ENCODE measurements at places on chromosomes 11 and 22. TPM values are rescaled to one million over a fixed set of nuclear protein-coding genes. Genes with fewer than 3 reads are reported as not detected.

- no peak for DNase-seq
Observed at GRCh38 chr11:80532633-80533232, 1091.9 kb upstream of the TENM4 start.

The CDC42EP1 gene
- total RNA-seq: 18.4 TPM

The PRRG4 gene
- 0.49 TPM for total RNA-seq

DNA sequence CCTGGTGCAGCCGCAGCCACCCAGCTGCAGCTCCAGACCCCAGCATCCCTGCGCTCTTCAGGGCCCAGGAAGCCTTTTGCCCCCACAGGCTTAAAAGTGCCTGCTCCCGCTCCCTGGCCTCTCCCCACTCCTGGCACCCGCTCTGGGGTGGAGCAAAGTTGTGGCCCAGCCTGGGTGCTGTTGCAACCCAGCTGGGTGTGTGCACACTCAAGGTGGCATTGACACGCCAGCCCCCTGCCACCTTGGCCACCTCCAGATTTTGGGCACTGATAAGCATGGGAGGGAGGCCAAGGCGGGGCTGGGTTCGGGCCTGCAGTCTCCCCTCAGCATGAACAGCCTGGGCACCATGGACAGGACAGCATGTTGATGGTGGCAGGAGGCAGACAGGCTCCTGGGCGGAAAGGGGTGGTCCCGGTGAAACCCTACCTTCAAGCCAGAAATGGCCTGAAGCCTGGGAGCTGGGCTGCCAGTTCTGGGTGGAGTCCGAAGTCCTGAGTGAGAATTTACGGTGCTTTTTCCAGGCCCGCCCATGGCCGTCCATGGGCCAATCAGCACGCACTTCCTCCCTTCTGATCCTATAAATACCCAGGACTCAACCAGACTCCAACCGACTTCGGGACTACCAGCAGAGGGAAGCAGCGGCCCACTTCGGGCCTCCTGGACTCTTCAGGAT, 23.6 kb upstream of the RNASEH2C start:
- DNase-seq: peak; percentile 71

GRCh38 chr11:128779036-128779435, 85.2 kb downstream of the FLI1 start:
- DNase-seq: peak; percentile 89

The SEPTIN3 gene
- total RNA-seq: 0.29 TPM

Measured in RPMI7951 (cell line).